Stimulated activated CD8-positive, alpha-beta memory T cell treated with anti-CD3 and anti-CD28 coated beads, Interleukin-7, amount 100 ng/mL, for 1 hour (primary cell): ENCODE measurements at places on chromosomes 4 and X.

GRCh38 chrX:40088803-40089540 lies 8.8 kb downstream of the BCOR start:
- no peak for DNase-seq

DNA sequence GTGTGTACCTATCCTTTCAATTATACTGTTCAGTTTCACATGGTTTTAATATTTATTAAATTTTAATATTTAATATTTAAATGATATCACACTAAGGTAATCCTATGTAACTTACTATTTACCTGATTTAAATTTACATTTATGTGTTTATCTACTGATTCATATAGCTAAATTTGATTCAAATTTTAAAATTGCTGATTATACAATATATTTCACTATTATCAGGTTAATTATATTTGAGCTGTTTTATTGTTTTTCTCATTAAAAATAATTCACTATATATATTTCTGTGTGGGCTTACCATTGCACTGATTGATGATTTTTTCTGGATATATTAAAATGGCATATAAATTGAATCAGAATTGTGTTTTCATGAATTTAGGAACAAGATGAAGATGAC lies 1923.5 kb downstream of the STIM2 start:
- no peak for DNase-seq

- no peak for DNase-seq
These were observed 45.5 kb downstream of the TSPAN7 start for GRCh38 chrX:38606821-38607220.

- no peak for DNase-seq
These were observed 10.7 kb downstream of the CAPN6 start for GRCh38 chrX:111259559-111259958.

GRCh38 chr4:48669086-48669485 lies 111.0 kb downstream of the FRYL start:
- no peak for DNase-seq

GRCh38 chr4:37678624-37679023 lies 7.6 kb downstream of the RELL1 start:
- no peak for DNase-seq

GRCh38 chr4:87058356-87059073 lies 123.7 kb downstream of the AFF1 start:
- no peak for DNase-seq

DNA sequence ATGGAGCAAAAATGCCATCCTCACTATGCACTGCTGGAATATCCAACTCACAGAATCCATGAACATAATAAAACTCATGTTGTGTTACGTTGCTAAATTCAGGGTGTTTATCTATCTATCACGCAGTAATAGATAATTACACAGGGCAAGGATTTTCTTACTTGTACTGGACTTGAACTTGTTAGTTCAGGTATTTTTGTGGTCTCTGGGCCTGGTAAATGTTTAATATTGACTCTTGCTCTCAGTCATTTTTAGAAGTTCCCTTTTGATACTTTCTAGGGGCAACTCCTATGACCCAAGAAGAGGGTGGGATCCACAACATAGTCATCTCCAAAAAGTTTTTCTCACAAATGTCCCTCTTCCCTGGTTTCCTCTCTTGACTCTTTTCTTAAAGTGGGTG lies 522.4 kb upstream of the IGFBP7 start:
- no peak for DNase-seq

DNA sequence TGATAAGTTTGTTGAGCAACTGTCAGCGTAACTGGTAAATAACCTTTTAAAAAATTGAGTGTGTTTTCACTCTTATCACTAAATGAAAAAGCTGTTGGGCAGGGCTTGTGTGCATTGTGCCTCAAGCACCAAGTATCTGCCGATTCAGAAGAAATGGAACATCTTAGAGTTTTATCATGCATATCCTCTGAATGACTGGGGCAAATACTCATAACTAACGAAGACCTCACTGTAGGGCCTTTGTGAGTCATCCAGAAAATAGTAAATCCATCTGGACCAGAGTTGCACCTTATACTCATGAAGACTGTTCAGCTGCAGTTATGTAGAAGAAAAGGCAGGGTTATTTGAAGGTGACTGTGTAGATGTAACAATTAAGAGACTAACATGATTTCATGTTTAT lies 222.1 kb downstream of the CAMK2D start:
- DNase-seq = no peak

- DNase-seq = no peak
These were observed 15.0 kb upstream of the CT47A1 start for GRCh38 chrX:121000589-121000988.

GRCh38 chr4:149889991-149890390 lies 74.3 kb upstream of the IQCM start:
- DNase-seq = no peak

GRCh38 chrX:150768580-150769190 lies 75.5 kb downstream of the MTMR1 start:
- no peak for DNase-seq

DNA sequence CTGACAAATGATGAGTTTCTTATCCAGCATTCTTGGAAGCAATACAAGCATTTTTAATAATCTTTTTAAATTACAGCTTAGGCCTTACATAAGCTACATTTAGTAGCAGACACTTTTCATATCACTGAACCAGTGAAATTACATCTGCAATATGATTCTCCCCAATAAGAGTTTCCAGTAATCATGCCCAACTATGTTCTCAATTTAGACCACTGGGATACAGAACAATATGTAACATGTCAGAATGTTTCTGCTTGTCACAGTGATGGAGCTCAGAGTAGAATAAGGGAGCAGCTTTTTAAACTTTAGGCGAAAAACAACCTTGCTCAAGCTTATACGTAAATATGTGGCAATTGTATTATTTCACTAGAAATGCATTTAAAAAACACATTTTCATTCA lies 1132.2 kb downstream of the FAT4 start:
- DNase-seq = no peak

GRCh38 chrX:142251202-142251601 lies 46.1 kb upstream of the MAGEC2 start:
- no peak for DNase-seq

DNA sequence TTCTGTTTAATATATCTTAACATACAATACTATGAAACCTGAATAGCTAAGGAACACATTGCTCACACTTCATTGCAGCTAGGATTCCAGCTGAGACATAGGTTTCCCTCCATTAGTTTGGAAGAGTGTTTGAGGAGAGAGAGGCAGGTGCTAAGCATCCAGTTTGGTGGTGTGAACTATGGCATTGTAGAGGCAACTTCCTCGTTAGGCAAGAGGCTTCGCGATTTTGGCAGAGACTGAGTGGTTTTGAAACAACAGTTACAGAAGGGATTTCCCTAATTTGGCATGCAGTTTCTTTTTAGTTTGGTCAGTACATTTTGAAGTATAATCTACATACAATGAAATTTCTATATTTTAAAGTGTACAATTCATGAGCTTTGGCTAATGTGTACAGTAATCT lies 117.1 kb upstream of the BMP3 start:
- DNase-seq = no peak
